ENCODE measurements at places on chromosomes 5 and 9.

- DNase-seq, result no peak
Observed at GRCh38 chr9:20402273-20402875, 219.9 kb downstream of the MLLT3 start.

GRCh38 chr9:33117306-33117705, 40.8 kb upstream of the SMU1 start:
- DNase-seq, result no peak

- DNase-seq, result no peak
Observed at GRCh38 chr9:5518937-5519319, 8.6 kb downstream of the PDCD1LG2 start.

DNA sequence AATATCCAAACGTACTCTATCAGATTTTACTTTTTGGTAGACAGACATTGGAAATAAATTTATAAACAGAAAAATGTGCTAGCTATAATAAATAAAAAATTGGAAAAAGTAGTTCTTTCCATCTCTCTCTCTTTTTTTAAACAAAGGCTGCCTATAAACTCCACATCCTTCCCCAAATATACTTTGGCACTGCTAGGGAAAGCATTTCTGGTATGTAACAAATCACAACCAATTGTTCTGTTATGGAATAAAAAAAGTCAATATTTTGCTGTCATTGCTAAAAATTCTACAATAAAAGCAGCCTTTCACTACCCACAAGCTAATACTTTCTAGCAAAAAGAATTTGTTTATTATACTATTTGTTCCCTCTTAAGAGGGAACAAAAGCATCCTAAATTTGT, 169.2 kb upstream of the TARS1 start:
- no peak for DNase-seq

GRCh38 chr9:69748304-69748703, 11.5 kb downstream of the PTAR1 start:
- no peak for DNase-seq

GRCh38 chr5:96687812-96688453, 25.8 kb downstream of the CAST start:
- DNase-seq, result no peak

GRCh38 chr5:151233616-151234085, 9.8 kb upstream of the CCDC69 start:
- DNase-seq, result no peak

DNA sequence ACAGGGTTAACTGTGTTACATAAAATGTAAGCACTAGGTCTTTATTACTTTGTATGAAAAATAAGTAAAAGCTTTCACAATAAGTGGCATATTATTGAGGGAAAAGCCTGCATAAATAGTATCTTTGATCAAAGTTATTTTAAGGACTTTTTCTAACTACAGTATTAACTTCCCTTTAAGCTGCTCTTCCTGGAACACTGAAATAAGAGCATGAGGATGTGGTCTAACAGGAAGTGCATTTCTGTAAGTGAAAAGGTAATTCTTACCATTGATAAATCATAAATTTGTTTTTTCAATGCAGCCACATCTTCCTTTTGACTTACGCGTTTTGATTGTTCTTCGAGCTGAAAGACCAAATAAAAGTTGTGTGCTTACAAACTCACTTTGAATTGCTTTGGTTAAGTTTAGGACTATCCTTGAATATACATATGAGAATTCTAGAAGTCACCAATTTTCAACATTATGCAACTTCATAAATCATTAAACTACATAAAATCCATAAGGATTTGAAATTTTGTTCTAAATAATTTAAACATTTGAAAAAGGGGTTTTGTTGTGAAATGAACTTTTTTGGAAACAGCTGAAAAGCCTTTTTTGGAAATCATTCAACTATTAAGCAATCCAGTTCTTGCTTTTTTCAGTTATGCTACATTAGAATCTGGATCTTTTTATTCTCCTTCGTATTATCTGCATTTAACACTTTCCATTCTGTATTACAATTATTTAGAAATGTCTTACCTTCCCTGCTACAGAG, 50.6 kb downstream of the RASEF start:
- no peak for DNase-seq

DNA sequence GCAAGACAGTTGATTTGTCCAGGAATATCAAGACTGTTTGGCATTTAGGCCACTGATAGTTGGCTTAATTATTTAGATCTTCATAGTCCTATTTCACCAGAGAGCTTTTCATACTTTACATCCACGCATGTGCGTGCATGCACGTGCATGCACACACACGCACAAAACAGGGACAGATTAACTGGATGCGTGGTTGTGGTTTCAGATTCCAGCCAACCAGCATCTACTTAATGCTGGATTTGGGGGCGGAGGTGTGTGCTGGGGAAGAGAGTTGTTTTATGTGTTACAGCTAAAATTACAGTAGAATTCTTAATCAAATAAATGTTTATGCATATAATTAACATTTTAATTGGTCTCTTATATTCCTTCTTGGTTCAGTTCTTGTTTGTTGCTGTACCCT, 7.3 kb downstream of the RNF14 start:
- DNase-seq, result no peak

DNA sequence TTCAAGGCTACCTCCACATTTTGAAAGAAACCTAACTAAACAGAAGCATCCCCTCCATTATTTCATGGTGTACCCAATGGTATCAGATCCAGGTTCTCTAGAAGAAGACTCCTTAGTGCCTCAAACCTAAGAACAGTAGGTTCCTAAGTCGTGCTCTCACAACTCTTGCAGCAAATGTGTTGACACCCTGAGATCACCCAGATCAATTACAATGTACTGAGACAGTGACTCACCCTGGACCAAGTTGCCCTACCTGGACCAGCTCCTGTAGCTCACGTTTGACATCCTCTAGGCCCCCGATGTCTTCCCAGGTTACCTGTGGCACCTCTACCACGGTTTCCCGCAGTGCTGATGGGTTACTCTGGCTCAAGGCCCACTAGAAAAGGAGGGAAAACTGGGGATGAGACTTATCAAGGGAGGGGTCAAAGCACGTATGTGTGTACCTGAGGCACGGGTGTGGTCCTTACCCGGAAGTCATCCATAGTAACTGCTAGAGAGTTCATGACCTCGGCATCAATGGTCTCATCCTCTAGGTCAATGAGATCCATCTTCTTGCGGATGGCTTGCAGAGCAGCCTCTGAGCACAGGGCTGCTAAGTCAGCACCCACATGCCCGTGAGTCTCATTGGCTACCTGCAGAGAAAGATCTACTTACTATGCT, 11.7 kb downstream of the VCP start:
- DNase-seq, result no peak

GRCh38 chr9:89778100-89779090, 173.6 kb downstream of the GADD45G start:
- peak; percentile 10 for DNase-seq

- DNase-seq, result no peak
Observed at GRCh38 chr5:147303976-147304375, 69.2 kb downstream of the STK32A start.

DNA sequence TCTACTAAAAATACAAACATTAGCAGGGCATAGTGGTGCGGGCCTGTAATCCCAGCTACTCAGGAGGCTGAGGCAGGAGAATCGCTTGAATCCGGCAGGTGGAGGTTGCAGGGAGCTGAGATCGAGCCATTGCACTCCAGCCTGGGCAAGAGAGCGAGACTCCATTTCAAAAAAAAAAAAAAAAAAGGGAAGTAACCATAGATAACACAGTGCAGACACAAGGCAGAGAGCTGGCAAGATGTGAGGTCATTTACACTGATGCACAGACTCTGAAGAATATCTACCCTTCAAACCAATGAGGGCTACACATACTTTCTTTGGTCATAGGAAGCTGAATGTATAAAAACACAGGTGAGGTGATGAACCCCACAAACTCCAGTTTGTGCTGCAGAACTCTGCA, 131.9 kb downstream of the DCP2 start:
- no peak for DNase-seq

- DNase-seq, result no peak
Observed at GRCh38 chr5:143842920-143843319, 31.0 kb downstream of the HMHB1 start.

DNA sequence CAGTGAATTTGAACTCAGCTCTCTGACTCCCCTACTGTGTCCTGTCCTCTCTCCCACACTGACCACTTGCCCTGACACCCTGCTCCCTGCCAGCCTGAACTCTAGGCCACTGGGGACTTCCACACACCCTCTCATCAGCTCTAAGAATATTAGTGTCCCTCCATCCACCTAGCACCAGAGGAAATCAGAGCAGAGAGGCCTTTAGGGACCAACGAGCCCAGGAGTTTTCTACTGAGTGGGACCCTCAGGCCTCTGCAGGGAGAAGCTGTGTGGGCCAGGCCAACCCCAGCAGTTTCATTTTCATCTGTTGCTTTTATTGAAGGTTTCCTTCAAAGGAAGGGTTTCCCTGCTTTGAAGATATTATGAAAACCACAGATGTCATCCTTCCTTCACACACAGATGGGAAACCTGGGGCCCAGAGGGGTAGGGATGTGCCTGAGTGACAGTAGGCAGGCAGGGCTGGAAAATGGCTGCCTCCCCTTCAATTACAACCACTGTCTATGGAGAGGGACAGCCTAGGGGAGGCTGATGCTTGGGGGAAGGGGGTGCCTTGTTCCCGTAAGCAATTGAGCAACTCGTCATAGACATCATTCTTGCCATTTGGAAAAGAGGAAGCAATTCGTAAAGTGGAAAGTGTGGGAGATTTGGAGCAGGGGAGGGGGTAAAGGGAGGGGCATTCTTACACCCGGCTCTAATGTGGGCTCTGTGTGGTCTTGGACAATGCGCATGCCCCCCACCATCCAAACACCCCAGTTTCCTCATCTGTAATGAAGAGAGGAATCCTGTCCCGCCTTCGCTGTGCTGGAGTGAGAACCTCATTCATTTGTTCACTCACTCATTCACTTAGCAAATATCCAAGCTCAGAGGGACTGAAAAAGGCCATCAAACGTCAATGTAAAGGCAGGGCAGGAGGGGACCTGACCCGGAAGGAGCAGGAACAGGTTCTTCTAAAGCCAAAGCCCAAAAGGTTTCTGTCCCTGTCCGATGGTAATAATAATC, 3.9 kb downstream of the GLIPR2 start:
- no peak for DNase-seq

DNA sequence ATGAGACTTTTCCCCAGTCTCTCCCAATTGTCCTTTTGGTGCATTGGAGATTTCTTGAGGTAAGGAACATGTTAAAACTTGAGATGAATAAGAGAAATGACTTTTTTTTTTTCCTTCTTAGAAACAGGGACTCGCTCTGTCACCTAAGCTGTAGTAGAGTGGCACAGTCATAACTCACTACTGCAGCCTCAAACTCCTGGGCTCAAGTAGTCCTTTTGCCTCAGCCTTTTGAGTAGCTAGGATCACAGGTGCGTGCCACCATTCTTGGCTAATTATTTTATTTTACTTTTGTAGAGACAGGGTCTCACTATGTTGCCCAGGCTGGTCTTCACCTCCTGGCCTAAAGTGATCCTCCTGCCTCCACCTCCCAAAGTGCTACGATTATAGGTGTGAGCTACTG, 25.9 kb downstream of the CDC42SE2 start:
- no peak for DNase-seq

DNA sequence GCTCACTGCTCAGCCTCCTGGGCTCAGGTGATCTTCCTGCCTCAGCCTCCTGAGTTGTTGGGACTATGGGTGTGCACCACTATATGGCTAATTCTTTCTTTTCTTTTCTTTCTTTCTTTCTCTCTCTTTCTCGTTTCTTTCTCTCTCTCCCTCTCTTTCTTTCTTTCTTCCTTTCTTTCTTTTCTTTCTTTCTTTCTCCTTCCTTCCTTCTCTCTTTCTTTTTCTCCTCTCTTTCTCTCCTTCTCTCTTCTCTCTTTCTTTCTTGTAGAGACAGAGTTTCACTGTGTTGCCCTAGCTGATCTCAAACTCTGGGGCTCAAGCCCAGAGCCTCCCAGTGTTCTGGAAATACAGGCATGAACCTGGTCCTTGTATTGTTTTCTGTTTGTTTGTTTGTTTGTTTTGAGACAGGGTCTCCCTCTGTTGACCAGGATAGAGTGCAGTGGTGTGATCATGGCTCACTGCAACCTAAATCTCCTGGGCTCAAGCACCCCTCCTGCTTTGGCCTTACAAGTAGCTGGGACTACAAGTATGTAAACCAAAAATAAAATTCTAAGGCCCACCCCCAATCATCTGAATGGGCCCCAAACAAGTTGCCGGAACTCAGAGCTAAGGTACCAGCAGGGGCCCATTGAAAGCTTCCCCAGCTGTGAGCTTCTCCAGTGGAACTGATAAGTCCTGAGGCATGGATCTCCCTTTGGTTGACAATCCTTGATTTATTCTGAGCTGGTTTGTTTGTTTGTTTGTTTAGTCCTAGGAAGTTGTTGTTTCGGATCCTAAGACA, 11.9 kb upstream of the BTF3 start:
- no peak for DNase-seq
